Non-pigmented ciliary epithelial cell (primary cell): ENCODE measurements at places on chromosomes 16 and 17.

- no peak for DNase-seq
These were observed 12.3 kb downstream of the RFFL start for GRCh38 chr17:35051183-35051578.

- DNase-seq = no peak
These were observed 7.4 kb downstream of the MYH11 start for GRCh38 chr16:15849209-15849981.

- no peak for DNase-seq
These were observed 107.0 kb downstream of the CYLD start for GRCh38 chr16:50848755-50849514.

- DNase-seq = no peak
These were observed 38.2 kb upstream of the ALDH3A2 start for GRCh38 chr17:19610311-19610710.

GRCh38 chr17:72764632-72765041, 327.9 kb downstream of the SLC39A11 start:
- no peak for DNase-seq

GRCh38 chr17:48752399-48753288, 24.1 kb upstream of the HOXB13 start:
- DNase-seq = no peak
